Stimulated activated CD4-positive, alpha-beta T cell treated with anti-CD3 and anti-CD28 coated beads, Interleukin-15, amount 100 ng/mL, for 1 hour (primary cell): ENCODE measurements at places on chromosomes 16 and 17.

DNA sequence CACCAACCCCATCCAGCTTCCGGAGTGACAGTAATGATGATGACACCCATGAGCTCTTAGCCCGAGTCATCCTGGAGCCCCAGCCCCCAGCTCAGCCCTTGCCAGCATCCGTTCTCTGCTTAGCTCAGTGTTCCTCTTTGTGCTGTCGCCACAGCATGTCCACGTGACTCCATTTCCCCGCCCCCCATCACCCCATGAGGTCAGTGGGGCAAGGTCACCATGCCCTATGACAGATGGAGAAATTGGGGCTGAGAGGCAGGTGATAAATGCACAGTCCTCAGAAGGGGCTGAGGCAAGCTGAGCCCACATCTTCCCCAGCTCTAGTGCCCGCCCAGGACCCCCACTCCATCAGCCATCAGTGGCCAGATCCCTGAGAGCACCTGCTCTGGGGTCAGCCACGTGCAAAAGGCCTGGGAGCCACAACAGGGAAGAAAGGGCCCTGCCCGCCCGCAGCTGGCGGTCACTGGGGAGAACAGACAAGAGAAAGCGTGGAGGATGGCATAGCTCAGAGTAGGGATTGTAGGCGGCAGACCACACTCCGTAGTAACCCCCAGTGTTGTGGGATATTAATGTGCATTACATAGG, 17.1 kb downstream of the ITGB4 start:
- DNase-seq = no peak

DNA sequence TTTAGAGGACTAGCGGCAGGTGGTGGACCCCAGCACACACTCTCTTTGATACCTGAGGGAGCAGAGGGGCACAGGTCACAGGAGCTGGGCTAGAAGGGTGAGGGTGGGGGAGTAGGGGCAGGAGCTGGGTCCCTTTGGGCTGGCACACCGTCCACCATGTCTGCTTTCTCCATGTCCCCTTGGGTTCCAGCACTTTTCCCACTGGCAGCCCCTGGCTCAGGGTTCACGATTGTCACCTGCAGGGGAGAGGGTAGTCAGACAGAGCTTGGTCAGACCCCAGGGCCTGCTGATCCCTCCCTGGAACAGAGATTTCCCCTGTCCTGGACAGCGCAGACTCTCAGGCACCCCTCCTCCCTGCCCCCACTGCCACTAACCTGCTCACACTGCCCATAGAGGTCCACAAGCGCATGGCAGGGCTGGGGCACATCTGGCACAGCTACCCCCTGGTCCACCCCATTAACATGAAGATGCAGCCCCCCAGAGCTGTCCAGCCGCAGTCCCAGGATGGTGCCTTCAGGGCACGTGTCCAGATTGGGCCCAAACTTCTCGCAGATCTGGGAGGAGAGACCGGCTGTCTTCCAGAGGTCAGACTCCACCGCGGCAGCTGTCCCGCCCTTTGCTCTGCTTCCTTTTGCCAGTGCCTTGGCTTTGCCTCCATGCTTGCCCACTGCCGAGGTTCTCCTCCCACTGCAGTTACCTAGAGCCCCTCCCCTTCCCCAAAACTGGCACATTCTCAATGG, 3.1 kb upstream of the GPS2 start:
- DNase-seq = no peak

- DNase-seq = no peak
Observed at GRCh38 chr16:57358527-57359095, at the start of gene CCL22. Gene CCL22 (plus strand): TSS chr16:57358783. CDS start chr16:57358817, 34 bp downstream.

DNA sequence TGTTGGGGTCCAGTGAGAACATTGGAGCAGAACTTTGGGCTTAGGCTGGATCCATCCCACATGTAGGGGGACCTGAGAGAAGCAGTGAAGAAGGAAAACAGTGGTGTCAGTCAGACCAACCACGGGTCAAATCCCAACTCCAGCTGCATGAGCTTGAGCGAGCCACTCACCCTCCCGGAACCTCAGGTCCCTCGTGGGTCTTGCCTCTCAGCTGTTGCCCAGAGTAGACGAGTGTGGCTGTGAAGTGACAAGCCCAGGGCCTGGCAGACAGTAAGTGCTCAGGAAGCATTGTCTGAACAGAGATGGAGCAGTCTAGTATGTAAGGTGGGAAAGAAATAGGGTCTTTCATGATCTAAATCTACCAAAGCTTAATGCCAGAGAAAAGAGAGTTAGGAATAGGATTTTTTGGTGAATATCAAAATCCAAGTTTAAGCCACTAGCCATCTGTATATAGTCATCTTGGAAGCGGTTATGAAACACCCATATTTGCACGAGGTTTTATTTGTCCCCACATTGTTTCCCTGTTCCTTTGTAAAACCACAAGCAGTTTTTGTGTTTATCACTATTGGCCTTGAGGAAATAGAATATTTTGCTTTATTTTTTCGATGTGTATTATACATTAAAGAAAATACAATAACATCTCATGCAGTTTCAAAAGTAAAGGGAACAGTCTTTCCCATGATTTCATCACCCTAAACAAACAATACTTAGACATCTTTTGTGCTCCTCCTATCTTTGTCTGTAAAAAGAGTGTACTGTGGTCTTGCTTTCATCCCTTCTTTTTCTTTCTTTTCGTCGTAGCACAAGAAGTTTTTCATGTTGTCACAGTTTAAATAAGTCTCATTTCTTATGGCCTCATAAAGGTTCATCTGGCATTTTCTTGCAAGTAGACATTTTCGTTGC, 112.0 kb downstream of the CLEC16A start:
- no peak for DNase-seq

DNA sequence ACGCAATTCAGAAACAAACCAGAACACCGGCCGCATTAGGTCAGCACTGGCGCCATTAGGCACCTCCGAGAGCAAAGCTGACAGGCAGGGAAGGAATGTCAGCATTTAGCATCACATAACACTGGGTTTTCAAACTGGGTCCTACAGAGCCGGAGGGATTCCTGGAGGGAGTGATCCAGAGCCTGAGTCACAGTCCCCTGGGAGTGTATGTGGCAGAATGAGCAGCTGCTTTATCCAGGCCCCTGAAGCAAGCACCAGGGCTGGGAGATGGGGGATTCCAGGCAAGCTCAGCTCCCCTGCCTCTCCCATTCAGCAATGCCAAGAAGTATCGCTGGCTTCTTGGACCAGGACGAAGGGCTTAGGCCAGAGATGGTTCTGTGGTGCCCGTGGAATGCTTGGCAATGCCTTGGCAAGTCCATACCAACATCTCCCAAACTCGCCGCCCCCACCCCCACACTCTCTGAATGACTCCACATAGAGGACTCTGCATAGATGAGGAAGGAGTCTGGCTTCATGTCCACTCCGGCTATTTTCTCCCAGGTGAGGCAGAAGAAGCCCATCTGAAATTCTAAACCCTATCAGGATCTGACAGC, 20.4 kb downstream of the GAS7 start:
- no peak for DNase-seq
